ENCODE measurements at places on chromosomes 5 and 9.
A peak's percentile ranks its signal among the peaks of the same experiment; 100 is the strongest.

- no peak for DNase-seq
These were observed 114.1 kb downstream of the DAPK1 start for GRCh38 chr9:87611776-87612175.

DNA sequence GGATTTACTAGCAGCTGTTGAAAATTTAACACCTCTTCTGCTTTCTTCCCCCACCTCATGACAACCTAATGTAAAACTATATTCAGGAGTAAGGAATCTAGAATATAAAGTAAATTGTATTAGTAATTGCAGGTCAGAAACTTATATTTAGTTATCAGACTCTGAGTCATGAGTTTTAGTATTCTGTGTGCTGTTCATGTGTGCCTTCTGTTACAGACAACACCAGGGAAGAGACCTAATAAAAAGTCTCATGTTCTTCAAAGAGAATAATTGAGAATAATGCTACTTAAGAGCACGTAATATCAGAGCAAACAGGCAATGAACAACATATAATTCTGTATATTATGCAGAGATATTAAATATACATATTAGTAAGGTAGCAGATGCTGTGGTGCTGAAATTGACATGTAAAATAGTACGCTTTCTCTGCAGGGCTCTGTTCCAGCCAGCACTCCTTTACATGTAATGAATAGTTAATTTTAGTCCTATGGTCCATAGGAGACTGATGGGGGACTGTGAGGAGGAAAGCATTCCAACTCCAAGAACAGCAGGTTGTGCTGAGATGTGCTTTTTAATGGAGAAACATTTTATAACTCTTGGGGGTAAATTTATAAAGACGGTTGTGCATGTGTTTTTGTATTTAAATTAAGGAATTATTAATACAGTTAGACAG lies 106.4 kb downstream of the ZSWIM6 start:
- DNase-seq, result no peak

GRCh38 chr5:145056800-145057199 lies 778.3 kb downstream of the PRELID2 start:
- DNase-seq, result peak; percentile 66

GRCh38 chr5:9207817-9208418 lies 338.0 kb downstream of the SEMA5A start:
- peak; percentile 36 for DNase-seq

GRCh38 chr9:1722404-1722803 lies 292.7 kb upstream of the SMARCA2 start:
- no peak for DNase-seq

DNA sequence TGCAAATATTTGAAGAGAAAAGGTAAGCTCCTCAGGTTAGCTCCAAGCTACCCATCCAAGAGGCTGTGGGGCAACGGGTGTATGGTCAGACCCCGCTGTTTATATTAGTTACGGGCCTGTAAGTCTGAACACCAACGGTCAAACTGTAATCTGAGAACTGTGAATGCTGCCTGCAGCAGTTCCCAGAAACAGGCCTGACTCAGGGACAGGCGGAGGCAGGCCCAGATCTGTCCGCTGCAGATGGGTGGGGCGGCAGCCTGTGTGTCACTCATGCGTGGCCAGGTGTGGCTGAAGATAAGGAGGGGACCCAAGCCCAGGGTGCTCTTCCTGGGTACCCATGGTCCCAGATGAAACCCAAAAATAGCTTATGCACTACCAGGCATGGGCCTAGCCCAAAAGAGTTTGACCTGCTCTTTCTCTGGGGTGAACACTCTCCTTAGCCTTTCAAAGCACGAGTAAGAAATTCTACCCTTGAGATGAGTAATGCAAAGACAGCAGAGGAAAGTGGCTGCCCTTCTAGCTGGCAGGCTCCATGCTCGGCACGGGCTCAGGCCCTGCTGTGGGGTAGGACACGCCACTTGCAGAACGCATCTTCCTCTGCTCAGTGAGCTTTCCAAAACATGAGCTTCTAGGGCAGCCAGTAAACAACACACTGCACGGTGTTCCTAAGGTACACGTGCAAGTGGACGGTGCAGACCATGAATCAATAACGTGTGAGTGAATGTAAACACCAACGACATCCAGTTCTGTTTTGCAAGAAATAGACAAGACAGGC lies 9.1 kb downstream of the UBAC1 start:
- DNase-seq, result no peak

GRCh38 chr5:55621229-55621628 lies 86.5 kb upstream of the PLPP1 start:
- no peak for DNase-seq

GRCh38 chr9:113919382-113919781 lies 43.3 kb downstream of the ZNF618 start:
- DNase-seq, result no peak

- DNase-seq, result no peak
These were observed 16.2 kb downstream of the MTX3 start for GRCh38 chr5:79974886-79975285.

DNA sequence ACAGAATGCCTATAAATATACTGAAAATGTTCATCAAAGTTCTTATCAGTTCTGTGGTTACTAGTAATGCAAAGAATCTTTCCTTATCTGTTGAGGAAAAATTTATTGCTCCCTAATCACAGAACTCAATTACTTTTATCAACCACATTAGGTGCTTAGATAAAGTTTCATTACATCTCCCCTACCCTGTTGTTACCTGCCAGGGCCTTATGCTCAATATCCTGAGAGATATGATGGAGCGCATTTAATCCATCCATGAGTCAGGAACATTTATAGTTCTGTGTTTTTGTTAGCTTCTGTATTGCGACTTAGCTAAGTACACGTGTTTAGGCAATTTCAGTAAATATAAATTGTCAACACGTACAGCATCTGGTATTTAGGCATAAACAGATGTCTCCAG lies 164.3 kb upstream of the ST8SIA4 start:
- DNase-seq, result no peak

- no peak for DNase-seq
These were observed 6.9 kb downstream of the NEURL1B start for GRCh38 chr5:172648013-172648381.

GRCh38 chr9:128214571-128215490 lies 11.7 kb downstream of the DNM1 start:
- no peak for DNase-seq

- no peak for DNase-seq
These were observed 11.3 kb downstream of the NINJ1 start for GRCh38 chr9:93122721-93123221.

DNA sequence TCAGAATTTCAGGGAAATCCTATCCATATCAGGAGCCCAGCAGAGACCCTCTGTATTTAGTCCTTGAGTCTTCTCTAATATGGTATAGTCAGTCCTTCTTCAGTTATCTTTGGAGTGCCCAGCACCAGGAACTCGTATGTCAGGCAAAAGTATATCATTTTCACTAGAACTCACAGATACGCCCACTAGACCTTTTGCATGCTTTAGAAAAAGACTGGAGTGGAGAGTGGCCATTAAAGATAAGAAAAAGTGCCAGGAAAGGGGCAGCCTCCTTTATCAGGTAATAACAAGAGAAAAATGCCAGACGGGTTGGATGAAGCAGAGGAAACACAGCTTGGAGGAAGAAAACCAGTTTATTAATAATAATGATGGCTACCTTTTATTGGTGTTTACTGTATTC lies 63.5 kb downstream of the GPR21 start:
- DNase-seq, result no peak

DNA sequence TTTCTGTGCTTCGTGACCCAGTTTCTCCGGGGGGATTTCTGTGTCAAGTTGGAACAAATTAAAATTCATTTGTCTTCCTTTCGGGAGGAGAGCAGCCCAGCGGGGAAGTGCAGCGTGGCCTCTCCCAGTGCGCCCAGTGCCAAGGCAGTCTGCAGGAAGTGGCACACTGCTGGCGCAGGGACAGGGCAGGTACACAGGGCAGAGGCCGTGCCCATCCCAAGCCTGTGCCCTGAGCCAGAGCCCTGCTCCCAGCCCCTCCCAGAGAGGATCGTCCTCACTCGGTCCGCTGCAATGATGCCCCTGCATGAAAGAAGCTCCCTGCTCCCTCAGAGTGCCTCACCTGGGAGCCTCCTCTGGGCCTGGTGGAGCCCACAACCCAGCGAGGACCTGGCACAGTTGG lies 82.4 kb upstream of the PPP1R26 start:
- DNase-seq, result no peak

DNA sequence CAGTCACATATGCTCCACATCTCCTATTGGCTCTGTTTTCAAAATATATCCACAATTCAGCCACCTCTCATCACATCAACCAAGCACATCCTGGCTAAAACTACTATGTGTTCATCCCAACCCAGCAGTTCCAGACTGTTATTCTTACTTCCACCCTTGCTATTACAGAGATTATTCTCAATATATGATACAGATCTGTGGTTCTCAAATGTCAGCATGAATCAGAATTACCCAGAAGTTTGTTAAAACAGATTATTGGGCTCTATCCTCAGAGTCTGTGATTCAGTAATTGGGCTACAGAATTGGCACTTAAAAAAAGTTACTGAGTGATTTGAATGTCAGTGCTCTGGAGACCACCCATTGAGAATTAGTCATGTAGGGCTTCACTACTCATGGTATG lies 78.8 kb upstream of the IZUMO3 start:
- DNase-seq, result no peak

DNA sequence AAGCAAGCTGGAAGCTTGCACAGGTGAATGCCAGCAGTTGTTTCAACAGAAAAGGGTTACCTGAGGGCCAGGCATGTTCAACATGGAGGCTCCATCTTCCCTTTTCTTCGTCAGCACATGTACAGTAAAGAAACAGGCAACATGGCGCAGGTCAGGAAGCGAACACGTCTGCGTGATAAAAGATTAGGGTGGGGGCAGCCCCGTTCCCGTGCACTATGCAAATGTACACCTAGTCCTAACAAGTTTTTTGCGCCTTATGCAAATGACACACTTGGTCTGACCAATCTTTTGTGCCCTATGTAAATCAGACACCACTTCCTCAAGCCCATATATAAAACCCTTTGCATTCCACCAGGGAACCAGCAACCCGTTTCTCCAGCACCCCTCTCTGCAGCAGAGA lies 452.1 kb upstream of the PTPRD start:
- DNase-seq, result no peak

- no peak for DNase-seq
These were observed 44.1 kb downstream of the DPYSL3 start for GRCh38 chr5:147465747-147466146.

- no peak for DNase-seq
These were observed 402.9 kb upstream of the CLINT1 start for GRCh38 chr5:158261674-158262367.

DNA sequence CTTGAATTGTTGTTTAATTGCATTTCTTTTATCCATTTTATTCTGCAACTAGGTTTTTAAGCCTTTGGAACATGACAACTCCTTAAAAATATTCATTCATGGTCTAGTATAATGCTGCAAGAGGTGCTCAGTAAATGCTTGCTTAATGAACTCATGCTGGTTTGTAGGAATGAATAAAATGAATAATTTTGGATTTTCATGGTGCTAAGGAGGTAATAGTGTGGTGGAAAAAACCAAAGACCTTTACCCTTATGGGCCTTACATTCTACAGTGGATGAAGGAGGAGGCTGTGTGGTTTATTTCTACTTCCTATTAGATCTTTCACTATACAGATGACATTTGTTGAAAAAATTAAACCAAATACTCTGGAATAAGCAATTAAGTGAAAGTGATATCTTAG lies 43.4 kb downstream of the LRRTM2 start:
- no peak for DNase-seq

GRCh38 chr5:89449392-89450148 lies 566.6 kb upstream of the MEF2C start:
- no peak for DNase-seq

DNA sequence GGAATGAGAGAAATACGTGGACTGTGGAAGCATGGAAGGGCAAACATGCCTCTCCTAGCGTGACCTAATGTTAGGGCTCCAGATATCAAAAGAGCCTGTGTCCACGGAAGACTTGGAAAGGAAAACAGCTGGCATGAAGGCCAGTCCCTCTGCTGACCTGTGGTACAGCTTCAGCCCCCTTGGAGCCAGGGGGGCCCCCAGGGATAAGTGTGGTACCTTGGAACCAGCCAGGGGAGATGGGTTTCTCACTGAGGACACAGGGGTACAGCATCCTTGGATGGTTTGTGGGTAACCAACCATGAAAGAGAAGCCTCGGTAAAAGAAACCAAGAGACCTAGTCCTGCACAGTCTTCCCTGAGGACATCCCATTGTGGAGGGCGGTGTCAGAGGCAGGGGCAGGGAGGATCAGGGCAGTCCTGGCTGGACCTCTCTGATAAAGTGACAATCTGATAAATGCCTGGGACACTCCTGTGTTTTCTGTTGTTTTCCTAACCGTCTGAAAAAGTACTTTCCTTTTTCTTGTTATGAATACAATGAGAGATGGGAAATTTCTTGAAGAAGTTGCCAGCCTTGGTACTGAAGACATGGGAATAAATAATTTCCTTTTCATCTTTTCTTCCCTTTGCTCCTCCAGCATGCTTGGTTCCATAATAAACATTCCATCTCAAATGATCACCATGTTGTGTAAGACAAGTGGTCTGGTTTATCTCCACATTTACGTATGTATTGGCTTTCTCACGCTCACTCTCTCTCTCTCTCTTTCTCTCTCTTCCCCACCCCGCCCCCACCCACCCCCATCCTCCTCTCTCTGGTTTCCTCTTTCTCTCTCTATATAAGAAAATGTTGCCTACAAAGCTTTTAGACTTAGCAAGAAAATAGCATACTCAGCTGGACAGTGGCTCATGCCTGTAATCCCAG lies 102.1 kb downstream of the SUSD1 start:
- no peak for DNase-seq

- no peak for DNase-seq
These were observed 60.4 kb downstream of the BNC2 start for GRCh38 chr9:16809912-16810610.

GRCh38 chr5:134410822-134411221 lies 859 bp downstream of the CDKN2AIPNL start:
- no peak for DNase-seq

GRCh38 chr5:91499943-91500531 lies 116.9 kb upstream of the ARRDC3 start:
- peak; percentile 53 for DNase-seq

DNA sequence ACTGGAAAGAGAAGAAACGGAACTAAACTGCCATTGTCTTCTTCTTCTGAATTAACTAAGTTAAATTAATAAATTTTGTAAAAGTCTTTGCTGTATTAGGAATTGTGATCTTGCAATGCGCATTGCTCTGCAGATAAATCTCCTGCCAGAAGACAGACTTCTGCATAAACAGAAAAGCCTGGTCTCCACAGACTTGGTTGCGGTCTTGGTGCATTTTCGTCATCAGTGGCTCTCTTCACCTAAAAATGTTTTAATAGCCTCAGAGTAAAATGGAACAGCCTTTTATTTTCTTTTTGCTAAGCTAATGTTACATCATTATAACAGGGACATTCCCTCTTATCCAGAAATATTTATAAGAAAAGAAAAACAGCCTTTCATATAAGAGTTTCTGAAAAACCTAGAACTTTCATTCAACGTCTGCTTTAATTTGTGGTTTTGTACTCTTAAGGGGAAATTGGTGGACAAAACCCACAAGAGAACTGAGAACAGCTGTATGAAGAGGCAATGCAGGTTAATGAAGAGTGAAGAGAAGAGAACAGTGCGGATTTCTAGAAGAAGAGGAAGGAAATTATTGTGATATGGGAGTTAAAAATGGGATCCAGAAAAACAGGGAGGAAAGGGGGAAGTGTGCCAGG lies 10.1 kb downstream of the IFNA5 start:
- no peak for DNase-seq
